MV-4-11 (cell line): ENCODE measurements at places on chromosomes 7 and 10.

GRCh38 chr7:25707768-25708620 lies 444.0 kb upstream of the NFE2L3 start:
- no peak for DNase-seq

- DNase-seq: no peak
Observed at GRCh38 chr7:127066974-127067373, 185.8 kb downstream of the GRM8 start.

GRCh38 chr10:123100030-123100762 lies 35.6 kb upstream of the HMX3 start:
- no peak for DNase-seq

DNA sequence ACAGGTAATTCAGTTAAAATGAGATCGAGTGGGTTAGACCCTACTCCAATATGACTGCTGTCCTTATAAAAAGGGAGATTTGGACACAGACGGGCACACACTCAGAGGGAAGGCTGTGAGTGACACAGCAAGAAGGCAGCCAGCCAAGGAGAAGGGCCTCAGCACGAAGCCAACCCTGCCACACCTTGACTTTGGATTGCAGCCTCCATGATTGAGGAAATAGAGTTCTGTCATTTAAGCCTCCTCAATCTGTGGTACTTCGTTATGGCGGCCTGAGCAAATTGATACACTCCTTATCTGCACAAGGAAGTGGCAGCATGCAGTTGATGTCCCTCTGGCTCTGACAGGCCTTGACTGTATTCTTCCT lies 43.8 kb downstream of the SH2D4B start:
- no peak for DNase-seq

GRCh38 chr10:26085549-26085948 lies 131.0 kb upstream of the GAD2 start:
- DNase-seq: no peak
